ENCODE measurements at places on chromosomes 7 and 10. TPM values are rescaled to one million over a fixed set of nuclear protein-coding genes. Genes with fewer than 3 reads are reported as not detected.

ARHGEF35 gene
- 5.5 TPM for polyA plus RNA-seq

- no peak for DNase-seq
These were observed 119.9 kb upstream of the BTBD16 start for GRCh38 chr10:122151121-122151694.

- no peak for DNase-seq
These were observed 517.6 kb downstream of the KCNMA1 start for GRCh38 chr10:77120012-77120411.

GRB10 gene
- 13.6 TPM for polyA plus RNA-seq

GRCh38 chr10:125023255-125023654 is 81.3 kb downstream of the ZRANB1 start:
- no peak for DNase-seq

DNA sequence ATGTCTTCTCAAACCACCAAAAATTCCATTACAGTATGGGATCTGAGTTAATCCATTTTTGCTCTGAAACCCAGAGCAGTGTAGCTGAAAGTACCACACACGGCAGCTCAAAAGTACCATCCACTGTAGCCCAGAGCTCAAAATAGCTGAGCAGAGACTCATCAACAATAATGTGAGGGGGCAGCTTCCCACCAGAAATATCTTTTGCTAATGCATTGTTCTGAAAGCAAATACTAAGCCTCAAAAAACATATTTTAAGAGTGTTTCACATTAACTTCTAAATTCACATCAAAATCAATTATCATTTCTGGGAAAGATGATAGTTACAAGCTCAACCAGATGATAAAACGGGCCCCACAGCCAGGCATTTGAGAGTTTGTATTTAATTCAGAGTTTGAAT is 73.7 kb downstream of the ABLIM1 start:
- DNase-seq: no peak

DNA sequence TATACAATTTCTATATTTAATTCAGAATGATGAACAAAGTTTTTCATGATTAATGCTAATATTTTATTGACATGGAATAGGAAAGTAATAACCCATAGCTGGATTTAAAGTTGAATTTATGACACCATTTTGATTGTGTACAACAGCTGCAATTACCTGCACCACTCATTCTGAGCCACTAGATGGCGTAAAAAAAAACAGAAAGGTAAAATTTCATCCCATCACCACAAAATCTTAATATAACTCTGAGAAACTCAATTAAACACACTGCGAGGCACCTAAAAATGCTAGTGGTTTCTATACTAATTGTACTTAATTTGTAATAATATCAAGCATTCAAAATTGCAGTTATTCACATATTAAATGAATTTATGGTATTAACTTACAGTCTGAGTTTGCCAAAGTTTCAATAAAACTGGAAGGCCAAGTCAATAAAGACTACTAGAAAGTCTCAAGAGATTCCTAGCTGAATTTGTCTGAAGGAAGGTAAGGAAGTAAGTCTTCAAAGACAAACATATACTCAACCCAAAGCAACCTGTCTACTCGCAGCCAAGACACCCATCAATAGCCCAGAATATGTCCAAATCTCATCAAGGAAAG is 182.5 kb downstream of the SKAP2 start:
- DNase-seq: no peak

DNA sequence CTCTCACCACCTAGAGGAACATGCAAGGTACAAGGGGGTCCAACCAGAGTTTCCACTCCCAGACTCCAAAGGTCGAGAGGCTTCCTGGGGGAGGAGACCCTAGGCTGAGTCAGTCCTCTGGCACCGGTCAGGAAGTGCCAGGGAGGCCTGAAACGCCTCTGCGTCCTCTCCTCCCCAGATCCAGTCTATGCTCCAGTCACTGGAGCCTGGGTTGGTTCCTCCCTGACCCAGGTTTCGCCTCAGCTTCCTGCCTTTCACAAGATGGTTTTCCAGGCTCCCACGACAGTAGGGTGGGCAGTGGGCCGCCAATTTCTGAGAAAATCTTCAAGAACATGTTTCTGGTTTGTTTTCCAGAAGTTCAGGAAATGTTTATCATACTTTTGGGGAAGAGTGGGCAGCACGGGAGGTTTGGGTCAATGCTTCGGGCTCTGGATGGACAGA is 30.0 kb downstream of the DUSP5 start:
- no peak for DNase-seq
